HS-5 (cell line): ENCODE measurements at places on chromosomes 6 and 20.

DNA sequence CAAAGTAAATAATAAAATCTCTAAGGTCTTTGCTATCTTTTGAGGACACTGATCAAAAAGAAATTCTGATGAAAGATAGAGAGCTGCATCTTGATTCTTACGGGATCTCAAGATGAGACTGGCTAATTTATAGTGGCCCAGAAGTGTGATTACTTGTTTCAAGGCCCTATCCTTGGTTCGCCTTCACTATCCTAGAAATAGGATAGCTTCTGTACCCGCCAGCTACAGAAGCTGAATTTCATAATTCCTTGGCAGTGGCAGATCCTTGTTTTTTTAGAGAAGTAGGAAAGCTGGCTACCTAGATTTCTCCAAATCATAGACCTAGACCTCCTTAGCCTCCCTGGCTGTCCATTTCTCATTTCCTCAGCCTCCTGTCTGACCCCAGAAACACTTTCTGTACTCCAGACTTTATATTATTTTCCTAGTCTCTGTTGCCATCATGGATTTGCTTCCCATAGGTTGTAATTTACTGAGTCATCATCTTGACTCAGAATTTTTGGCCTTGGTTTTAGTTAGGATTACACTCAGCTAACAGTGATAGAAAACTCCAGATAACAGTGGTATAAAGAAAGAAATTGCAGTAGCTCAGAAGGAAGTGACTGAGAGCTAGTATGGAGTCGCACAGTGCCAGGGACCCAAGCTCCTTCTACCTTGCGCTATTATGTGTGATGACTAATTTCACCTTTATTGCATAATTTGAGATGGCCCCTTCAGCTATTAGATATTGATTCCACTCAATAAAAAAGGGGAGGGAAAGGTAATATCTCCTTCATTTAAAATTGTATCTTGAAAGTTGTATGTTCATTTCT lies 27.7 kb downstream of the PHF3 start:
- DNase-seq, result peak; percentile 52

GRCh38 chr6:167323111-167323510 lies 1.8 kb upstream of the TTLL2 start:
- no peak for DNase-seq

DNA sequence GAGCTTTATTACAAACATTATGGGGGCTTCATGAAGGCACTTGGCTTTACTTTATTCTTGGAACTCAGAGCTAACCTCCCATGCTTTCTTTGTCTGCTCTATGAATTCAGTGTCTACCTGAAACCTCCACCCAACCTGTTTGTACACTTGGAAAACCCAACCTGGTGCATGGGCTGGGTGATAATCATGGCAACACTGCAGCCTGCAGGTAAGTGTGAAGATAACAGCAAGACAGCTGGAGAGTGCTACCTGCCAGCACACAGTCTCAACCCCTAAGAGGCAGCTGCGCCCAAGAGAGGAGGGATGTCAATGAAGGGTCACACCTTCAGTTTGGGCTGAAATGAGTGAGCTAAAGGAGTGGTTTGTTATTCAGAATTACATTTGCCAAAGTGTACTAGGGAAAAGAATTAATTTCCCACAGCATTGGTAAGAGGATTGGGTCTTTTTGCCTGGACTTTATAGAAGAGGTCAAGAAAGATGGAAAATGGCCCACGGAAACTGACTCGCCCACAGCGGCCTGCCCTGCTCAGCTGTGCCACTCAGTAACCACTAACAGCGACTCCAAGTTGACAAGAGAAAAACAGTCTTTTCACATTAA lies 24.4 kb downstream of the FOXQ1 start:
- DNase-seq, result no peak

- no peak for DNase-seq
Measured at GRCh38 chr6:15462717-15463525, 199.9 kb downstream of the DTNBP1 start.

GRCh38 chr6:26231006-26231587 lies 133.9 kb upstream of the BTN3A2 start:
- no peak for DNase-seq

DNA sequence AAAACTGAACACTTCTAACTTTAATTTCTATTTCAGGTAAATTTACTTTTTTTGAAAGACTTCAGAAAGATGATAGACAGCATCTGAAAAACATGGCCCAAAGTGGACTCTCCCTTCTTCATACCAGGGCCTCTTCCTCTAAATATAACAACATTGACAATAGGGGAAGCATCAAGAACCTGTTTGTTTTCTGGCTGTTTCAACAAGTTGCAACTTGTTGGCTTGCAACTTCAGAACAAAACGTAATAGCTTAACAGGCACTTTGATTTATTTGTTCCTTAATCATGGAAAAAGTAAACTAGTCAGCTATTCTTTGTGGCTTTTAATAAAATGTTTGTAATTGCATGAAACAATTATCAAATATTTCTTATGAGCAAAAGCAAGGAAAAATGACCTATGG lies 34.3 kb downstream of the RGS17 start:
- DNase-seq, result no peak

GRCh38 chr6:20699402-20699801 lies 165.1 kb downstream of the CDKAL1 start:
- no peak for DNase-seq

DNA sequence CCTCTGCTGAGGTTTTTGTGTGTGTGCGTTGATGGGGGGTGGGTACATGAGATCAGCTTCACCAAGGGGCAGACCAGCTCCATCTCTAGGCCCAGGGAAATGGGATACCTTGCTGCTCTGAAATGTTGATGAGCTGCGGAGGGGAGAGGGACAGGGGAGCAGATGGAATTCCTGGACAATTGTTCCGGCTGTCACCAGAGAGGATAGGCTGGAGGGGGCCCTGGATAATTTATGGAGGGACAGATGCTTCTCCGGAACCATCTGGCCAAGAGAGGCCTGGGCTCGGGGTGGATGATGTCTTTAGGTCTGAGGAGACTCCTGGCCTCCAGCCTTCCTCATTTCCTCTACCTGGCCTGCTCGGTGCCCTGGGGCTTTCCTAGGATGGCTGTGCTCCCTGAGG lies 1.9 kb upstream of the TJAP1 start:
- no peak for DNase-seq

- no peak for DNase-seq
Measured at GRCh38 chr6:33708516-33709204, 2.8 kb downstream of the UQCC2 start.

DNA sequence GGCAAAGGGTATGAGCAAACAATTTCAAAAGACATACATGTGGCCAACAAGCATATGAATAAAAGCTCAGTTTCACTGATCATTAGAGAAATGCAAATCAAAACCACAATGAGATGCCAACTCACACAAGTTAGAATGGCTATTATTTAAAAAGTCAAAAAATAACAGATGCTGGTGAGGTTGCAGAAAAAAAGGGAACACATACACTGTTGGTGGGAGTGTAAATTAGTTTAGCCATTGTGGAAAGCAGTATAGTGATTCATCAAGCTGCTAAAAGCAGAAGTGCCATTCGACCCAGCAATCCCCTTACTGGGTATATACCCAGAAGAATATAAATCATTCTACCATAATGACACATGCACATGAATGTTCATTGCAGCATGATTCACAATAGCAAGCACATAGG lies 6.7 kb upstream of the KHDC1L start:
- DNase-seq, result no peak

DNA sequence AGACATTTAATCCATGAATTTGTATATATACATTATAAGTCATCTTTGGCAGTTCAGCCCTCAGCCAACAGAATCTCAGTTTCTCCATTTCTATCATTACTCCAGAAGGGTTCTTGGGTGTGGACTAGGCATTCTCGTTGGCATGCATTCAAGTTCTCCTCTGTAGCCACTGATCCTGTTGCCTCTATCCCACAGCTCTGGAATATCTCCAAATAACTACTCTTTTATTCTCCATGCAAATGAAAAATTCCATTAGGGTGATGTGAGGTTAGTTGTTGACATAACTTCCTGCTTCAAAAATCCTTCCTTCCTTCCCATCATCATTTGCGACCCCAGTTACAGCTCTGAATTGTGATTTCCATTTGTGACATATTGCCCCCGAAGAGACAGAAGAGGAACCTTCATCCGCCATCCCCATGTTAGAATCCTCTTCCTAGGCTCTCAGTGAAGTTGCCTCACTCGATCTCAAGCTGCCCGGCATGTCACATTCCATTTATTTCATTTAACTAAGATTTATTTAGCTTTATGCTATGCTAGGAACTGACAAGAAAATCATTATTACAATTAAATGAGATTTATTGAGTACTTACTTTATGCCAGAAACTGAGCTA lies 93.7 kb upstream of the EDN1 start:
- peak; percentile 53 for DNase-seq

DNA sequence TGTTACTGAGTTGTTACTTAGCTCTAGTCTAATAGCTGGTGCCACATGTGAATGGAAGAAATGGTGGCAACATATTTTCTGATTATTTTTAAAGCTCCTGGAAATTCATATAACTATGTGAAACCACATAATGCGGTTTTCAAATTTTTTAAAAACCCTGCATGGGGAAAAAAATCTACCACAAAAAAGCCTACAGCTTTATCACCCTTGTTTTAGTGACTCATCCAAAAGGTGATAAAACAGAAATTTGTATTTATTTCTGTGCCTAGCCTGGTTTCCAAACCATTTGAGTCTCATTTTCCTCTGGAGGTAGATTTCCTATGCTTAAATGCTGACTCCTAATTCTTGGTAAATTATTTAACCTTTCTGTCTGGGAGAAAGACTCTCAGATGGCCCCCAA lies 5.4 kb upstream of the FBXO30 start:
- DNase-seq, result no peak

- DNase-seq, result no peak
Measured at GRCh38 chr6:132853059-132853458, 38.7 kb downstream of the RPS12 start.

- no peak for DNase-seq
Measured at GRCh38 chr6:15366003-15366535, 120.2 kb downstream of the JARID2 start.

GRCh38 chr20:63055575-63056235 lies 48.9 kb upstream of the BHLHE23 start:
- no peak for DNase-seq

DNA sequence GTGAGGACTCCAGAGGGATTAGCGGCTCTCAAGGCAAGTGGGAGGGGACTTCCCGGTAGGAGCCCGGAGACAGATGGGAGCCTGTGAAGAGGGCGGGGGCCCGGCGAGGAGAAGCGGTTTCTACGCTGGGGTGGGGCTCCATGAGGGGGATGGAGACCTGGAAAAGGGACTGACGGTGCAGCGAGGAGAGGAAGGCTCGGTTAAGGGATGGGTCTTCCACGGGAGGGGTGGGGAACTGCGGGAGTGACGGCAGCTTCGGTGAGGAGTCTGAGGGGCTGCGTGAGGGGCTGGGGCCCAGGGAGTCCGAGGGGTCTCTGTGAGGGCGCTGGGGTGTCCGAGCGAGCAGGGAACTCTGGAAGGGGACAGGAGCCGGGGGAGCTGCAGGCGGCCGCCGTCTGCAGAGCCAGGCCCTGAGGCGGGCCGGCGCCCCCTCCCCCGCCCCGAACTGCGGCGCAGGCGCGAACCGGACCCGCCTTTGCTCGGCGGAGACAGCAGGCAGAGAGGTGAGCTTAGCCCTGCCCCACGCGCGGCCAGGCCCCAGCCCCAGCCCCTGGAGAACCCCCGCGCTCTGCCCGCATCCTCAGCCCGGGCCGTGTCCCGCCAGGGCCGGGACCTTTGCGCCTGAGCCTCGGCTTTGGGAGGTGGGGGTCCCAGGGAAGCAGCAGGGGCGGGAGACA lies at the start of gene NRSN2:
Gene NRSN2 (plus strand): TSS at position 472 of the 677 bp plus-strand sequence. CDS start 2,533 bp downstream, outside the sequence.
- no peak for DNase-seq

DNA sequence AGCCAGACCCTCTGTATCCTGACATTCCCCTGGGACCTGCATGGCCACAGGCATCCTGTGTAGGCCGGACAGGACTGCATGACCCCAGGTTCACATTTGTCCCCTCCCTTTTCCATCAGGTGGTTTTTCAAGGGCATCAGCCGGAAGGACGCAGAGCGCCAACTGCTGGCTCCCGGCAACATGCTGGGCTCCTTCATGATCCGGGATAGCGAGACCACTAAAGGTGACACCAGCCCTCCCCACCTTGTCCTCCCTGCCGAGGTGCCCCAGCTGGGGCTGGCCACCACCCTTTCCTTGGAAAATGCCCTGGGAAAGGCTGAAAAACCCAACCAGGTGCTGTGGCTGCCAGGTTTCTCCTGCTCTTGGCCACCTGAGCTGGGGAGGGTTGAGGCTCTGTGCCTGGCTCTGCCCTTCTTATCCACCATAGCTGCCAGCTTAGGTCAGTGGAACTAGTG lies 27.6 kb downstream of the HCK start:
- DNase-seq, result no peak

DNA sequence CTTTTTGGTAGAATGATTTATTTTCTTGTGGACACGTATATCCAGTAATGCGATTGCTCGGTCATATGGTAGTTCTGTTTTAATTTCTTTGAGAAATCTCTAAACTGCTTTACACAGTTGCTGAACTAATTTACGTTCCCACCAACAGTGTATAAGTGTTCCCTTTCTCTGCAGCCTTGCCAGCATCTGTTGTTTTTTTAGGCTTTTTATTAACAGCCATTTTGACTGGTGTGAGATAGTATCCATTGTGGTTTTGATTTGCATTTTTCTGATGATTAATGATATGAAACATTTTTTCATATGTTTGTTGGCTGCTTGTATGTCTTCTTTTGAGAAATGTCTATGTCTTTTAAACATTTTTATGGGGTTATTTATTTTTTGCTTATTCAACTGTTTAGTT lies 196.7 kb downstream of the MOXD1 start:
- no peak for DNase-seq

GRCh38 chr6:169092375-169092774 lies 161.3 kb downstream of the THBS2 start:
- DNase-seq, result no peak

- no peak for DNase-seq
Measured at GRCh38 chr6:98039904-98040607, 757.0 kb upstream of the MMS22L start.

- DNase-seq, result no peak
Measured at GRCh38 chr20:48287552-48288170, 502.4 kb upstream of the SULF2 start.

DNA sequence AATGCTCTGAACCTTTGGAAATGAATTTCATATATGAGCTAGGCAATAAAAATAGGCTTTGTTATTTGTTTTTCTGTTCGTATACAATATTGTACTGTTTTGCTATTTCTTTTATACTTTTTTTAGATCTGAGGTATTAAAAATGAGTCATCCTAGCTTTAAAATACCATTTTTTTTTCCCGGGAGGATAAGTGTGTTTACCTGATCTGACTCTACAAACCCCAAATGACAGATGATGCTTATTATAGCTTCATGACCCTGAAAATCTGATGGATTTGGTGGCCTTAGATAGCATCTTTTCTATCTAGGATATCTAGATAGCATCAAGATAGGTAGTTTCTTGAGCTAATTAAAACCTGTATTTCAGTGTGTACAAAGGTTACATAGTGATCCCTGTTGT lies 206.4 kb downstream of the DTNBP1 start:
- DNase-seq, result no peak

- DNase-seq, result no peak
Measured at GRCh38 chr20:54167909-54168872, 5.6 kb downstream of the CYP24A1 start.

DNA sequence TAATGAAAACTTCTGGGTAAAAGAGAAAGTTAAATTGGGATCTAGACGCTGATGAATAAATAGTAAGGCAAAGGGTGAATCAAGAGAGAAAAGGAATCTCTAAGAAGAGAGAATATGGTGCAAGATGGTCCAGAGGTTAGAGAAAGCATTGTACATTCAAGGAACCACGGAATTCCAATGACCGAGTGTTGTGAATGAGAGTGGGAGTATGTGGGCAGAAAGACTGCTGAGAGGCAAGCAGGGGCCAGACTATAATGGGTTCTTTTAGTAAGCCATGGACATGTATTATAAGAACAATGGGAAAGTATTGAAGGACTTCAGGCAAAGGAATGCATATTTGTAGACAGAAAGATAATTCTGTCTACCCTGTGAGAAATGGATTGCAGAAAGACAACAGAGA lies 45.2 kb downstream of the SPTLC3 start:
- DNase-seq, result no peak
